ENCODE measurements at places on chromosomes 7 and 10. TPM values are rescaled to one million over a fixed set of nuclear protein-coding genes. Genes with fewer than 3 reads are reported as not detected.
A peak's percentile ranks its signal among the peaks of the same experiment; 100 is the strongest.

OR2A42 gene
- not detected for total RNA-seq

LBX1 gene
- not detected for total RNA-seq

DNA sequence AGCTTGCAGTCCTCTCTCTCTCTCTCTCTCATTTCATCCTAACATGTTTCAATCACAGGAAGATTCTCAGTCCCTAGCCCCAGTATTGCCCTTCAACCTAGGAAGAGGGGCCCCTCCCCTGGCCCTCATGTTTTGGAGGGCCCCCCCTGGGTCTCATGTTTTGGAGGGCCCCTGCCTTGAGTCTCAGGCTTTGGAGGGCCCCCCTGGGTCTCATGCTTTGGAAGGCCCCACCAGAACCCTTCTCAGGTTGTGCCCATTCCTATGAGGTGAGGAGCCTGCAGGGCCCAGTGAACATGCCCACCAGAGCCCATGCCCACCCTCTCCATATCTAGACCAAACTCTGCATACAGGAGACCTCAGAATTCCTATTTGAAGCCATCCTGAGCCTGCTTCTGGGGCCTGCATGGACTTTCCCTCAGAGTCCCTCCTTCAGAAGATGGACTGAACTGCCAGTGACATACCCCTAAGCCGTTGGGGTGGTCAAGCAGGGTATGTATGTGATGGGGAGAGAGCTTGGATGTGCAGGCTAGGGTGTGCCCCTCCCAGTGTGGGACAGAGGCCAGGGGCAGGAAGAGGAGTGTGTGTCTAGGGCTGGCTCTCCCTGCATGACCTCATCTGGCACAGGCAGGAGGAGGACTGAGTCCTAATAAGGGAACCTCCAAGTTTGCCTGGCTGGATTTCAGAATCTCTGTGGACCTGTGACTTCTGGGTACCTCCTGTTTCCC is 8.1 kb upstream of the VDAC2 start:
- H3K27me3 ChIP-seq, result no peaks in the 10 kb centered on the region
- DNase-seq, result peak; percentile 15
- H3K36me3 ChIP-seq, result no peaks in the 10 kb centered on the region
- H3K4me3 ChIP-seq, result no peak overlapping the region
- H3K27ac ChIP-seq, result no peak overlapping the region

DNA sequence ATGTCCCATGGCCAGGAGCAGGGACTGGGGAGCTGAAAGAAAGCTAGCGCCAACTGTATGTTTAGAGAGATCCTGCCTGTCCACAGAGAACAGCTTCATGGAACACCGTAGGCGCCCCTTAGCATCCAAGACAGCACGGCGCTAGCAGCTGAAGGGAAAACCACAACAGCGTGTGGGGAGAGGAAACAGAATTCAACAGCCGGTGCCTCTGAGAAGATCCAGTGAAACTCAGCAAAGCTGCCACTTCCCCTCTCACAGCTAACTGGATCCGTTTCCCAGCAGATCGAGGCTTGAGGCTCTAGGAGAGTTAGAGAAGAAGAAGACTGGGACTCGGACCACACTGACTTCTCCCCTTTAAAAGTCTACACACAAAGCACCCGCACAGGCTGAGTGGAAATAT is 145.0 kb downstream of the MAD1L1 start:
- no peaks in the 10 kb centered on the region for H3K36me3 ChIP-seq
- H3K27me3 ChIP-seq, result no peaks in the 10 kb centered on the region
- no peak overlapping the region for H3K27ac ChIP-seq
- DNase-seq, result no peak
- H3K4me3 ChIP-seq, result no peak overlapping the region

- no peak overlapping the region for H3K27ac ChIP-seq
- DNase-seq, result no peak
- peaks cover 50% of the 10 kb centered on the region for H3K4me1 ChIP-seq
- peaks cover 29% of the 10 kb centered on the region for H3K36me3 ChIP-seq
- H3K27me3 ChIP-seq, result no peaks in the 10 kb centered on the region
Observed at GRCh38 chr10:29615195-29615594, 19.6 kb downstream of the SVIL start.

DNA sequence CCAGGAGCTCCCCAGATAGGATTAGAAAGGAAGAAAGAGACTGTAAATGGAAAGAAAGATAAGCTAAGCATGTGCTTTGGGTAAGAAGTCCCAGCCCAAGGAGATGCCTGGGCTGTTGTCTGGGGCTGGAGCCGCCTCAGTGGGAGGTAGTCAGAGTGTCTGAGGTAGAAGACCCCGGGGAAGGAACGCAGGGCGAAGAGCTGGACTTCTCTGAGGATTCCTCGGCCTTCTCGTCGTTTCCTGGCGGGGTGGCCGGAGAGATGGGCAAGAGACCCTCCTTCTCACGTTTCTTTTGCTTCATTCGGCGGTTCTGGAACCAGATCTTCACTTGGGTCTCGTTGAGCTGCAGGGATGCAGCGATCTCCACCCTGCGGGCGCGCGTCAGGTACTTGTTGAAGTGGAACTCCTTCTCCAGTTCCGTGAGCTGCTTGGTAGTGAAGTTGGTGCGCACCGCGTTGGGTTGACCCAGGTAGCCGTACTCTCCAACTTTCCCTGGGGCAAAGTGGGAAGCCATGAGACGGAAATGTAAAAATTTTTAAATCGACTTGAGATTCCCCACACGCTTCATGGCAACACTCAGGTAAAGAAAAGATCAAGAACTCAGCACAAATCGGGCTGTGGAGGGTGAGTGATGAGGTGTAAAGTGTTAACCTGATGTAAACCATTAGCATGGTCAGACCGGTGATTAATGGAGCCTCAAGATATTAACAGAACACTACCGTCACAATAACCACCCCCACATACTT is 1.3 kb downstream of the HOXA1 start:
- no peak for DNase-seq
- peaks cover 14% of the 10 kb centered on the region for H3K36me3 ChIP-seq
- no peaks in the 10 kb centered on the region for H3K27me3 ChIP-seq
- no peak overlapping the region for H3K4me3 ChIP-seq
- peaks cover 39% of the 10 kb centered on the region for H3K4me1 ChIP-seq

- no peaks in the 10 kb centered on the region for H3K36me3 ChIP-seq
- H3K27ac ChIP-seq, result no peak overlapping the region
- no peak overlapping the region for H3K4me3 ChIP-seq
- no peak for DNase-seq
Observed at GRCh38 chr10:81135851-81136250, 598.1 kb downstream of the SH2D4B start.

- no peak for DNase-seq
- no peaks in the 10 kb centered on the region for H3K36me3 ChIP-seq
- H3K27ac ChIP-seq, result no peak overlapping the region
- H3K27me3 ChIP-seq, result no peaks in the 10 kb centered on the region
- no peaks in the 10 kb centered on the region for H3K4me1 ChIP-seq
Observed at GRCh38 chr7:42650701-42651100, 261.2 kb downstream of the C7orf25 start.
